Foreskin keratinocyte (primary cell): ENCODE measurements at places on chromosomes 12 and 14. TPM values are rescaled to one million over a fixed set of nuclear protein-coding genes. Genes with fewer than 3 reads are reported as not detected.

The C1R gene
- 7.0 and 8.9 TPM in 2 replicates for polyA plus RNA-seq

The LTB4R2 gene
- 7.5 and 8.3 TPM in 2 replicates for polyA plus RNA-seq

The TSPAN19 gene
- polyA plus RNA-seq, result 0.07 and 0.28 TPM in 2 replicates

The MANSC4 gene
- 0.10 and 0.14 TPM in 2 replicates for polyA plus RNA-seq

The CCDC60 gene
- polyA plus RNA-seq, result 0.06 TPM in 1 of 2 replicates, not detected in the other

The GPD1 gene
- polyA plus RNA-seq, result 0.09 and 0.17 TPM in 2 replicates

The FAM181A gene
- polyA plus RNA-seq, result not detected in 2 replicates

The TCHP gene
- 10.7 and 11.2 TPM in 2 replicates for polyA plus RNA-seq

The GALNT8 gene
- not detected in 2 replicates for polyA plus RNA-seq

The TEX22 gene
- polyA plus RNA-seq, result 0.01 and 0.02 TPM in 2 replicates

The VRTN gene
- polyA plus RNA-seq, result not detected in 2 replicates

The FAM222A gene
- polyA plus RNA-seq, result 0.37 and 0.39 TPM in 2 replicates

The SPTB gene
- polyA plus RNA-seq, result 0.09 and 0.16 TPM in 2 replicates

The RAB5B gene
- 42.4 and 45.9 TPM in 2 replicates for polyA plus RNA-seq

The ZNF84 gene
- polyA plus RNA-seq, result 4.5 and 4.8 TPM in 2 replicates

The KLRC2 gene
- polyA plus RNA-seq, result not detected in 2 replicates

The RPS6KL1 gene
- 1.5 and 2.1 TPM in 2 replicates for polyA plus RNA-seq

The TAS2R46 gene
- polyA plus RNA-seq, result not detected in 2 replicates

The GPN3 gene
- polyA plus RNA-seq, result 22.0 and 27.5 TPM in 2 replicates

The TAS2R7 gene
- polyA plus RNA-seq, result not detected in 2 replicates

The PRICKLE1 gene
- polyA plus RNA-seq, result 2.0 and 2.2 TPM in 2 replicates

The AICDA gene
- 0.02 TPM in 1 of 2 replicates, not detected in the other for polyA plus RNA-seq

The BMP4 gene
- 9.7 and 13.4 TPM in 2 replicates for polyA plus RNA-seq

The CAPRIN2 gene
- 6.7 and 7.7 TPM in 2 replicates for polyA plus RNA-seq

The LHX5 gene
- 0.10 and 0.31 TPM in 2 replicates for polyA plus RNA-seq

The TPH2 gene
- not detected in 2 replicates for polyA plus RNA-seq

The CIDEB gene
- 2.4 and 3.4 TPM in 2 replicates for polyA plus RNA-seq

The CCND2 gene
- 74.0 and 87.4 TPM in 2 replicates for polyA plus RNA-seq

The SLC17A8 gene
- polyA plus RNA-seq, result not detected in 2 replicates

The SDSL gene
- 1.9 and 6.2 TPM in 2 replicates for polyA plus RNA-seq

The HOXC9 gene
- 7.0 and 9.0 TPM in 2 replicates for polyA plus RNA-seq

The DEGS2 gene
- 0.04 and 0.14 TPM in 2 replicates for polyA plus RNA-seq

The CARMIL3 gene
- polyA plus RNA-seq, result 0.03 TPM in 1 of 2 replicates, not detected in the other

The NANOG gene
- polyA plus RNA-seq, result not detected in 2 replicates
